ENCODE measurements at places on chromosomes 2 and 18.

- no peak for DNase-seq
These were observed 204.8 kb downstream of the SLC39A10 start for GRCh38 chr2:195861821-195862220.

DNA sequence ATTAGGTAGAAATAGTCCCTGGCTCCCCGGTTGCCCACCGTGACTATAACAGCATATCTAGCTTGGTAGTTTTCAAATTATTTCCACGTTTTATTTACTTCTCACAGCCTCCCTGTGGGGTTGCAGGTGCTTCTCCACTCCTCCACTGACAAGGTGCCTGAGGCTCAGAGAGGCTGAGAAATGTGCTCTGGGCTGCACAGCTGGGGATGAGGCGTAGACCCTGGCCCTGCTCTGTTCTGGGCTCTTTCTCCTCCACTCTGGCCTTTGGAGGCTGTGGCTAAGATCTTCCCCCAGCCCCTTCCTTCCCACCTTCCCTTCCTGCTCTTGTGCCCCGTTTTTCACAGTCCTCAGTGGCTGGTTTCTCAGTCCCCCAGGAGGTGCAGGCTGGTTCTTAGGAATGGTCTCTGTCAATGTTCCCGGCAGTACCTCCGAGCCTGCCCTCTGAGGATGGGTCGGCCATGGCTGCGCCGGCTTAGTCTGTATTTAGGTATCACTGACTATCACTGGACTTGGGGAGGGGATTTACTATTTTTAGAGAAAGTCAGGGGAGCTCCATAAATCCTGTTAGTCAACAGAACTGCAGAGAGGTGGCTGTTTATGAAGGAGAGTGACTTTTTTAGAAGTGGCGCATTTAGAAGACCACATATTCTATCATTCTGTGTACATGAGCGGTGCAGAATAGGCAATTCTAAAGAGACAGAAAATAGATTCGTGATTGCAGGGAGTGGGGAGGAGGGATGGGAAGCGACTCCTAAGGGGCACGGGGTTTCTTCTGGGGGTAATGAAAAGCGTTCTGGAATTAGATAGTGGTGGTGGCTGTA is 35.0 kb downstream of the HPCAL1 start:
- no peak for DNase-seq

DNA sequence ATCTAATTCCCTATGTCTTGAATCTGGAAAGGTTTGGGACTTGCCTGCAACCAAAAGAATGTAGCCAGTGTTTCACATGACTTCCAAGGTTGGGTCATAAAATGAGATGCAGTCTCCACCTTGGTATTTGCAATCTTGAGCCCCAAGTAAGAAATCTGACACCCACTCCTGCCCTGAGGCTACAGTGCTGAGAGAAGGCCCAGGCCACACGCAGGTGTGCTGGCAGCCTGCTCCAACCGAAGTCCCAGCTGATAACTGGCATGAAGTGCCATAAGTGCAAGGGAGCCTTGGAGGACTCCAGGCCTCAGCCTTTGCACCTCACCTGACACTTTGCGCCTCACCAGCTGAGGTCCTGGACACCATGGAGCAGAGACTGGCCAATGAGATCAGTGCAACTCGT is 182.7 kb downstream of the ANAPC1 start:
- DNase-seq: no peak

DNA sequence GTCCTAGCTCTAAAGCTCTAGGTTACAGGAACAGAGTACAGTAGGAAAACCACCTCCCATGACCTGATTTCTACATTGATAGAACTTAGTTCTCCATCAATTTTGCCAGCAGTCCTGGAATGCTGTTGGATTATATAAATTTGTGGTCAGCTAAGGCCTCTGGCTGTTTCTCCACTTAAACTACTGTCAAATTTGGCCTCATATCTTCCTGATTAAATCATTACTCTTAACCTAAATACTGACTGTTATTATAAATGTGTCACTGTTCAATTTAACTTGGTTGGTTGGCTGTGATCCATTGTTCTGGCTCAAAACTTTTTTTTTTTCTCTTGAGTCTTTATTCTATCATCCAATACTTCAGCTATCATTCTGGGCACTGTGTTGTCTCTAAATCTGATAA is 71.2 kb downstream of the TGFA start:
- no peak for DNase-seq

DNA sequence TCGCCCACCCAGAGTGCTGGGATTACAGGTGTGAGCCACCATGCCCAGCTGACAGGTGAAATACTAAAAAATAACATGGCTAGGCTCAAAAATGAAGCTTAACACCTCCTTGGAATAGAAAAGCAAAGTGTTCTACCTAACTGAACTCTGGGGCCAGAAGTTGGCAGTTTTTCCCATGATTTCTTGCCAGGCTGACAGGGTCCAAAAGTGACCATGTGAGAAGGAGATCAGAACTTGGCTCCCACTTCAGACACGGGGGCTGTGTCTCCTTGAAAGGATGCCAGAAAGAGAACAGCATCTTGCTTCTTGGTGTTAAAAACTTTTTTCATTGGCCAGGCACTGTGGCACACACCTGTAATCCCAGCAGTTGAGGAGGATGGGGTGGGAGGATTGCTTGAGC is 47.0 kb downstream of the BMPR2 start:
- no peak for DNase-seq

DNA sequence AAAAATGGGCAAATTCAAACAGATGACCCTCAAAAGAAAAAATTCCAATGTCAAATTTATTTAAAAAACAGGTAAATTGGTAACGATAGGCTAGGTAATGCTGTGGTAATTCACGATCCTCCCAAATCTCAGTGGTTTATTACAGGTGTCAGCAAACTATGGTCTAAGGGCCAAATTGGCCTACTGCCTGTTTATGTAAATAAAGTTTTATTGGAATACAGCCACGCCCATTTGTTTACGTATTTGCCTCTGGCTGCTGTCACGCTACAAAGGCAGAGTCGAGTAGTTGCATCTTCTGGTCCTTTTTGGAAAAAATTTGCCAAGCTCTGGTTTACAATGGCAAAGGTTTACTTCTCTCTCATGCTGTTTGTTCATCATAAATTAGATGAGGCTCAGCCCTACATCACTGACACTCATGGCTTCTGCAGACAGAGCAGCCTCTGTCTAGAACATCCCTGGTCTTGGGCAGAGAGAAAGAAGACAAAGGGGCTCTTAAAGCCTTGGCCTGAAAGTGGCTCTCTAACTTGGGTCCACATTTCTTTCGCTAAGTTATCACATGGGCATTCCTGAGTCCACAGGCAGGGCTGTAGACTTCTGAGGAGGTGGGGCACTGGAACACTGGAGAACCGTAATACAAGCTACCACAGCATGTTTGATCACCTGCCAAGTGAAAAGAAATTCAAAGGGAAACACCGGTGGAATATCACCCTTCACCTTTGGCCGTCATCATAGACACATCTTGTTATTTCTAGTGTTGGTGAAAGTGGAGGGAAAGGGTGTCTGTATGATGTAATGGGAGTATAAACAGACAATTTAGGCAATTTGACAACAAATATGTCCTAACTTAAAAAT is 34.8 kb downstream of the SP110 start:
- DNase-seq: no peak

DNA sequence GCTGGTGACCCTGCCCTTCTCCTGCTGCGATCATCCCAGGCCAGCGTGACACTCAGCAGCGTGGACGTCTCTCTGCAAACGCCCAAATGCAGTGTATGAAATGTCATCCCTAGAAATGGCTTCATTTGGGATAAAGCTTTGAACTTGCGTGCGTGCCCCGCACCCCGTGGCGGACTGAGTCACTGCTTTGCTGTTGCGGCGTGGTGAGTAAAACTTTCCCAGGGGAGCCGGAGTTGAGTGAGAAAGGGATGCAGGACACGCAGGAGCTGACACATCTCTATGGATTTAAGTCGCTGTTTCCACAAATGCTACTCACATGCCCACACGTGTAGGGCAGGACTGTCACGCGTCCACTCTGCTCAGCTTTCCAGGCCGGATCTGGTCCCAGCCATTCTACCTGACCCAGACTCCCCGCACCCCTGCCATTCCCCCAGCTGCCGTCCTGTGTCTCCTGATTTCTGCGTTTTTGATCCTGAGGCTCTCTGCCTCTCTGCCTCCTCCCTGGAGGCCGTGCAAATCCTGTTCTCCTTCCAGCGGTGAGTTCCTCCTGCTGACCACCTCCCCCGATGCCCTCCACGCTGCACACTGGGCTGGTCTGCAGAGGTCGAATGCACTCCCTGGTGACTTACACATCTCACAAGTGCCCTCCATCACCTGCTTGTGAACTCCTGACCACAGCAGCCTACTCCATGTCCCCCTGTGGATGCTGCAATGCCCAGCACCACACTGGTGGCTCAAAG is 88.9 kb downstream of the MBP start:
- DNase-seq: no peak

DNA sequence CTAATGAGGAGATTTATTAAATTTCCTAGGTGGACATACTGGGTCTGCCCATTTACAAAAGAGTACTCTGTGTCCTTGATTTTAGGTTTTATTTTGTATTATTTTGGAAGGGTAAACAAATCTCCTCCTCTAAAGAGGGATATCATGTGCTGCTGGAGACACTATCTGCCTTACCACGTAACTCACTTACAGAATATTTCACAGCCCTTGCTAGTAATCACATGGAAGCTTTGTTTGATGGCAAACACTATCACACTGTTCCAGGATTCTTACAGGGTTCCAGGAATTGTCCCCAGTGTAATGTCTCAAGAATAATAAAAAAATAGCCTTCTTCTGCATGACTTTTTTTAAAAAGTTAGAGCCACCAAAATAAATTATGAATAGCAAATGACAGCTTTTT is 29.2 kb upstream of the ACVR1C start:
- DNase-seq: no peak

DNA sequence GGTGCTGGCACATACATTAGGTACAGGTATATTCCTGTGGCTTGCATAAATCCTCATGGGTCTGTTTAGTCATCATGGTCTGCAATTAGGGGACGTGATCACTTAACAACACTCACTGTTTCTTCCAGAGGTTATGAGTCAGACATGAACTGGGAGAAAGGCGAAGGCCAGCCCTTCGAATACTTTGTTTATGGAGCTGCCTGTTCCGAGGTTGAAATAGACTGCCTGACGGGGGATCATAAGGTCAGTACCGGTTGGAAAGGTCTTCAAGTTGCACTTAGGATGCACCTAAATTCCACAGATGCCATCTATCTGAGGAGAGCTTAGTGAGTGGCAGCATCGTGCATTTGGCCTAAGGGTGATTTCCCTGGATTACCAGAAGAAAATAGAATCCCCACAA is 76.9 kb downstream of the AOX1 start:
- no peak for DNase-seq

DNA sequence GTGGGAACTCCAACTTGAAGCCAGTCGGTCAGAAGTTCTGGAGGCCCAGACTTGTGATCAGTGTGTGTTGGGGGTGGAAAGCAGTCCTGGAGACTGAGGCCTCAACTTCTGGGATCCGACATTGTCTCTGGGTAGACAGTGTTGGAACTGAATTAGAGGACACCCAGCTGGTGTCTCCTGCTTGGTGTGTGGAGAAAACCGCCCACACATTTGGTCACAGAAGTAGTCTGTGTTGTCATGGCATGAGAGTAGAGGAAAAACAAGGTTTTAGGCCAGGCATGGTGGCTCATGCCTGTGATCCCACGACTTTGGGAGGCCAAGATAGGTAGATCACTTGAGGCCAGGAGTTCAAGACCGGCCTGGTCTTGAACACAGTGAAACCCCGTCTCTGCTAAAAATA is 51.5 kb downstream of the PUM2 start:
- DNase-seq: no peak
